ENCODE measurements at places on chromosomes 5 and 9. TPM values are rescaled to one million over a fixed set of nuclear protein-coding genes. Genes with fewer than 3 reads are reported as not detected.

- H3K4me1 ChIP-seq: peaks cover 9% of the 10 kb centered on the region
- DNase-seq: peak; percentile 26
- H3K4me3 ChIP-seq: no peak overlapping the region
- H3K27me3 ChIP-seq: no peaks in the 10 kb centered on the region
Observed at GRCh38 chr5:74063821-74064220, 437.8 kb downstream of the ARHGEF28 start.

DNA sequence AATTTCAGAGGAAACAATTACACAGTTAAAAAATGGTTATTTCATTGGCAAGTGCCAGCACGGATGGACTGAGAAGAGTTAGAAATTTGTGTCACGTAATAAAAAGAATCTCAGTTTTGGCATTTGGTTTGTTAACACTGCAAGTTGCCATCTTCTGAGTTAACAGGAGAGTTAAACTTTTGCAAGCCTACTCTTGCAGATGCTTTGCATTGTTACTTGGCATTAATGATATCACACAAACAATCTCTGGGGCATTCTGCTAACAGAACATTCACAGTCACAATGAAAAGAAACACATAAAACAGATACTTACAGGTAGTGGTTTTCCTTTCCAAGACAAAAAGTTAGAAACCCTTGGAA lies 647 bp downstream of the FREM1 start:
- no peaks in the 10 kb centered on the region for H3K36me3 ChIP-seq
- no peaks in the 10 kb centered on the region for H3K4me1 ChIP-seq
- DNase-seq: no peak
- H3K27me3 ChIP-seq: peaks cover 2% of the 10 kb centered on the region
- no peak overlapping the region for H3K27ac ChIP-seq
- H3K4me3 ChIP-seq: no peak overlapping the region

DNA sequence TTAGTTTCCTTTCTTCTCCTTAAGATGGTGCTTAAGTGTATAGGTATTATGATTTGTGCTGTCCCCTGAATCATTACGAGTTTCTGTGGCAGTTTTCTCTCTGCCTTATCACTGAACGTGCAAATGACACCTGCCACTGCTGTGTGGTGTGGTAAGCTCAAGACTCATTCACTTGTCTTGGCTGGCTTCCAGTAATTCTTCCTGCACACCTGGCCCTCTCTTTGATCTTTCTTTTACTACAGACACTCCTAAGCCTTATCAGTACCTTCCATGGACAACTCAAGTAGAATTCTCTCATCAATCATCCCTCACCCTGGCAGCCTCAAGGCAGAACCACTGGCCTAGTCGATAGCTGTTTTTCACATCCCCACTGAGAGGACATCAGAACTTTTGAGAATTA lies 82.6 kb upstream of the ADAMTS19 start:
- DNase-seq: no peak
- H3K27me3 ChIP-seq: no peaks in the 10 kb centered on the region
- H3K36me3 ChIP-seq: no peaks in the 10 kb centered on the region
- no peak overlapping the region for H3K27ac ChIP-seq
- H3K4me3 ChIP-seq: no peak overlapping the region

The STARD4 gene
- 87.8 TPM for total RNA-seq

The FST gene
- 13.4 TPM for total RNA-seq

Data from endothelial cell of umbilical vein (primary cell).